ENCODE measurements at places on chromosomes 12 and 14.

- no peak for DNase-seq
These were observed 66.4 kb upstream of the OTOGL start for GRCh38 chr12:80032946-80033345.

- DNase-seq, result no peak
These were observed 115.0 kb upstream of the NPAS3 start for GRCh38 chr14:32823706-32824105.

GRCh38 chr12:108622421-108622820 lies 11.3 kb downstream of the SELPLG start:
- DNase-seq, result peak; percentile 63

DNA sequence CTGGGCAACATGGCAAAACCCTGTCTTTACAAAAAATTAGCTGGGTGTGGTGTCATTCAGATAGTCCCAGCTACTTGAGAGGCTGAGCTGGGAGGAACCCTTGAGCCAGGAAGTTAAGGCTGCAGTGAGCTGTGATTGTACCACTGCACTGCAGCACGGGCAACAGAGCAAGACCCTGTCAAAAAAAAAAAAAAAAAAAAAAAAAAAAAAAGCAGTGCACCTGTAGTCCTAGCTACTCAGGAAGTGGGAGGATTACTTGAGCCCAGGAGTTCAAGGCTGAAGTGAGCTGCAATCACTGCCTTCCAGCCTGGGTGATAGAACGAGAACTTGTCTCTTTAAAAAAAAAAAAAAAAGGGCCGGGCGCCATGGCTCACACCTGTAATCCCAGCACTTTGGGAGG lies 5.6 kb downstream of the REM2 start:
- peak; percentile 38 for DNase-seq

GRCh38 chr14:64968167-64968566 lies 4.0 kb downstream of the RAB15 start:
- DNase-seq, result no peak

GRCh38 chr14:52792097-52792415 lies 649 bp upstream of the GNPNAT1 start:
- DNase-seq, result no peak

All from CD4-positive, alpha-beta T cell treated with Interleukin-17A for 1 hour (primary cell).